Ovary (tissue), 10 donors: ENCODE measurements at places on chromosomes 7 and 10. TPM values are rescaled to one million over a fixed set of nuclear protein-coding genes. Genes with fewer than 3 reads are reported as not detected.

DNA sequence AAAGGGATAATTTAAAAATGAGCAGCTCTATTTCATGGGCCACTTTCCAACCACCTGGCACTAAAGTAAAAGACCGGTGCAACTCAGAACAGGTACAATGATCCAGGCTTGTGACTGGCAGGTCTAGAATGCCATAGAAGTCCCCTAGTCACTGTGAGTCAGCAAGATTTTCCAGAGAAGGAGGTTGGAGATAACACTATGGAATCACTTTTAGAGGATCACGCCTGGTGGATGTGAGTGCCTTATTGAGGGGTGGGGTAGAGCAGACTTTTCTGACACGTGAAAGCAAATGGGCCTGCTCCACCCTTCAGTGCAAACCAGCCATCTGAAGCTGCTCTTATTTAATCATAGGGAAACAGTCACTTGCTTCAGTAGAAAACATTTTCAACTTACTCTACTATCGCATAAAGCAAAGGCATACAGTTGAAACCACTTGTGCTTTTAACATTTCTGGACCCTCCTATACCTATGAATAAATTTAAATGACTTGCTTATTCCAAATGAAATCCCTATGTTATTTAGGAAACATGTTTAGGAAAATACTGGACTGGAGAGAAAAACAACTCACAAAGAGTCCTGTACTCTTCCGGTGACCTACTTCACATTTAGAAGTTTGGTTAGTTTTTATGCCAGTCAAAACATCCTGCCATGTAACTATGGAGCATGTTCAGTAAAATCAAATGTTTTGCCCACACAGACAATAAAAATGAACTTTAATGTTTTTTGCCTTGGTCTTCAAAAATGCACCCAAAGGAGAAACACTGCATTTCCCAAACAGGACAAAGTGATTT lies 21.5 kb upstream of the AKR1C1 start:
- no peak overlapping the region for H3K27ac ChIP-seq
- H3K27me3 ChIP-seq: no peaks in the 10 kb centered on the region
- peaks cover 1% of the 10 kb centered on the region for H3K4me1 ChIP-seq
- H3K4me3 ChIP-seq: no peak overlapping the region
- no peaks in the 10 kb centered on the region for H3K36me3 ChIP-seq

DNA sequence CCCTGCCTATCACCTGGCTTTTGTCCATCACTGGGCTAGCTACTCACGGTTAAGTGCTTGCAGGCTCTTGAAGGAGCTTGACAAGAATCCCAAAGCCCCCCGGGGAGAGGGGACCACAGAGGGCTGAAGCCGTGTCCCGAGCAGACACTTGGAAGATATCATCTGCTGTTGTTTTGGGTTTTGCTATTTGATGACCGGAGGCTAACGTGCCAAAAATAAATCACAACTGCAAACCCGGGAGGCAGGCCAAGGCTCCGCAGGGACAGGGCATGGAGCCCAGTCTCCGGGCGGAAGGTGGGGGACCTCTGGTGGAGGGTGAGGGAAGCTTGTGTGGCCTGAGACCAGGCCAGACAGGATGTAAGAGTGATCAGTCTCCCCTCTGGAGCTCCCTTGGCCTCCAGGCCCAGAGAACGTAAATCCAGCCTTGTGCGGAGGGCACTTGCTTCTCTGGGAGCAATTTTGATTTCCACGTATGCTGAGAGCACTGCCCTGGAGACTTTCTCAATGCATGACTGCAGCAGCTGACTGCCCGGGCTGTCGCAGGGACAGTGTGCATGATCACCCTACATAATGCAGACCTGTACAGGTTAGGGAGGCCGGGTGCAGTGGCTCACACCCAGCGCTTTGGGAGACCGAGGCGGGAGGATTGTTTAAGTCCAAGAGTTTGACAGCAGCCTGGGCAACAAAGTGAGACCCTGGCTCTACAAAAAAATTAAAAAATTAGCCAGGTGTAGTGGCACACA lies at the start of gene PHKG1:
Gene PHKG1 (minus strand): TSS at position 164 of the 743 bp plus-strand sequence. CDS start 4,011 bp downstream, outside the sequence.
- no peak within 1 kb of the TSS for H3K4me3 ChIP-seq
- H3K27me3 ChIP-seq: no peaks in the 10 kb centered on the region
- H3K4me1 ChIP-seq: peaks cover 13% of the 10 kb centered on the region
- no peak within 1 kb of the TSS for H3K27ac ChIP-seq

DNA sequence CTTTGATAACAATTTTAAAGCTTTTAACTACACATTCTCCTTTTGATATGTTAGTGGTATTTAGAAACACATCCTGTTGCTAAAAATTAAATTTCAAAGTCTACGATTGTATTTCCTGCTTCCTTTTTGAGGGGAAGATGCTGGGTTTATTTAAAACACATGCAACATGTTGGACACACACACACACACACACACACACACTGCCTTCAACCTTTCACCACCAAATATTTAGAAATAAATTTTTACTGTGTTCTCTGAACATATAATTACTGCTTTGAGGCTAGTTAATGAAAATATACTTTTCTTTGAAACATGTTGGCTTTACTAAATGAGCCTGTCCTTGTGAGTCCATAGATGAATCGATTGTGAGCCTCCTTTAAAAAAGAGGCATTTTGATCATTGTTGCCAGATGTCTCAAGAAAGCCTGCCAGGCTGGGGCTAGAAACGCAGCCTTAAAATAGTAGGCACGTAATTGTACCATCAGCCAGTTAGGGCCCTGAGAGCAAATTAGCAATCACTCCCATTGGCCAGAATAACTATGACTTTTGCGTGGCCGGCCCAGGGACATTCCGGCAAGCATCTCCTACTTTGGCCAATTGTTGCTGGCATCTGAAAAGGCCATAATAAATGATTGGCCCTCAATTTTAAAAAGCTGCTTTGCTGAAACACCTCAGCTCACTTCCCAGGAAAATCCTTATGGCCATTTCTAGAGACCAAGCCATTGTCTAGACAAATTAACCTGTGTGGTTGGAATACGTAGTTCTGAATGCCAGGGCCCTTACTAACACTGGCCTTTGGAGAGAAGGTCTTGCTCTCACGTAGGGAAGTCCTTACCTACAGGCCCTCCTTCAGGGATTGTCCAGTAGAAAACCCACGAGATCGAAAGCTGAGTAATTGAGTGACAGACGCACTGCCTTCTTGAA lies 9.9 kb upstream of the TEX36 start:
- no peaks in the 10 kb centered on the region for H3K36me3 ChIP-seq
- H3K27ac ChIP-seq: no peak overlapping the region
- H3K27me3 ChIP-seq: no peaks in the 10 kb centered on the region

The MRPS17 gene
- total RNA-seq: 12.4 TPM

GRCh38 chr10:97764519-97764931 lies 7.3 kb downstream of the SFRP5 start:
- no peak for DNase-seq
- no peaks in the 10 kb centered on the region for H3K4me1 ChIP-seq
- no peak overlapping the region for H3K27ac ChIP-seq
- H3K27me3 ChIP-seq: no peaks in the 10 kb centered on the region
- no peaks in the 10 kb centered on the region for H3K36me3 ChIP-seq

The SHTN1 gene
- total RNA-seq: 20.3 TPM

DNA sequence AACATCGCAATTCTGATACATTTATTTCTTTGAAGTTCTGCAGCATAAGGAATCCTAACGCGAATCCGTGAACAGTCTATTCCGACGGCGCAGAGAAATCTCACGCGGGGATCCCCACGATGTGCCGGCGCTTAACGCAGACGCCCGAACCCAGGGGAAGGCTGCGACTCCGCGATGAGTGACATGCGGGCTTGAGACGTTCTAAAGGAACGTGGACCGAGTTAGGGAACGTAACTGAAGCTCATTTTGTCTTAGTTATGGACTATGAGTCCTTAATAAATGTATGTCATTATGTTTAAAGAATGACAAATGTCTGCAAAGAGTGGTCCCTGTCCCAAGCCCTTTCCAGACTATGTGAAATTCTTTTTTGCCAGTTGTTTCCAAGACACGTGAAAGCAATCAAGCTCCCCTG lies 995 bp upstream of the PARD3 start:
- peak overlapping the region; percentile 94 for H3K27ac ChIP-seq
- H3K36me3 ChIP-seq: no peaks in the 10 kb centered on the region
- no peaks in the 10 kb centered on the region for H3K27me3 ChIP-seq
- peaks cover 10% of the 10 kb centered on the region for H3K4me1 ChIP-seq
- no peak for DNase-seq

GRCh38 chr10:119520283-119520682 lies 22.2 kb downstream of the RGS10 start:
- no peak for DNase-seq
- H3K4me1 ChIP-seq: no peaks in the 10 kb centered on the region
- no peak overlapping the region for H3K4me3 ChIP-seq
- no peaks in the 10 kb centered on the region for H3K36me3 ChIP-seq

DNA sequence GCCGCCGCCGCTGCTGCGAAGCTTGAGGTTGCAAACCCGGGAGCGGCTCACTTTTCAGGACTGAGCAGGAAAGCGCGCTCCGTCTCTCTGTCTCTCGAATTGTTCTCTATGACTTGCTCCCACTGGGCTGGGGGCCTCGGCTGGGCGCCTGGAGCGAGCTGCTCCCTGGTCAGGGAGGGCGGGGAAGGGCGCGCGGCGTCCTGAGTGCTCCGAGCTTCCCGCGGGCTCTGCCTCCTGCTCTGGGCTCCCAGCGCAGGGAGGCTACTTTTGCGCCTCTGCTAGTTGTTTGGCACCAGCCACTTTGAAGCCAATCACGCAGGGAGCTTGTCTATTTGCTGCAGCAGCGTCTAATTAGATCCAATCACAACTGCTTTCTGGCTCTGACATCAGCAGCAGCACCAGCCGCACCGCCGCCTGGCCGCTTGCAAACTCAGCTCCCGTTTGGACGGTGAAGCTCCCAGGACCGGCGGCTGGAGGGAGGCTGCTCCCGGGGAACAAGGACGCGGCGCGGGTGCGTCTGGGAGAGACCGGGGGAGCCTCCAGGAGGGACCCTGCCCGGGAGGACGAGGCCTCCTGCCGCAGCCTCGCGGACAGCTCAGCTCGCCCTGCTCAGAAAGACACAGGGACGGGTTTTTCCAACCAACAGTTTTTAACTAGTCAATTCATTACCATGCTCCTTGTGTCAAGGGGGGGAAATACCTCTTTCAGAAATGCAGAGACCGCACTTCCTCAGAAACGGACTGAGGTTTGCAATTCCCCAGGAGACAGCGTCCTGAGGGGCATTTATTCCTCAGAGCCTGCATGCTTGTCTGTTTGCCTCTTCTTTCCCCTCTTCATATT lies at the start of gene ADARB2:
Gene ADARB2 (minus strand): TSS at position 304 of the 840 bp plus-strand sequence.
- no peaks in the 10 kb centered on the region for H3K27me3 ChIP-seq
- H3K4me3 ChIP-seq: no peak within 1 kb of the TSS
- H3K27ac ChIP-seq: no peak within 1 kb of the TSS
- no peak for DNase-seq
- H3K36me3 ChIP-seq: no peaks in the 10 kb centered on the region

DNA sequence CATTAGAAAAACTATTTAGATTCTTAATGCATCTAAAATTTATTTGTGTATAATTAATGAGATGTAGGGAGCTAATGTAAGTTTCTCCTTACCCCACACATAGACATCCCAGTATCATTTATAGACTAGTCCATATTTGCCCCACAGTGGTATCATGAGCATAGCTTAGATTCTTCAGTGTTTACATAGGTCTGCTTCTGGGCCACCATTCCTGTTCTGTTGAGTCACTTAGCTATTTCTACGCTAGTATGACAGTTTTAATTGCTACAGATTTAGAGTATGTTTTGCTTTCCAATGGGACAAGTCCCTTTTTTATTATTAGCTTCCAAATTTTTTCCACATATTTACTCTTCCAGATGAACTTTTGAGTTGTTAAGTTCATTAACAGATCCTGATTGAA lies 69.4 kb downstream of the MCMBP start:
- no peaks in the 10 kb centered on the region for H3K36me3 ChIP-seq
- H3K27me3 ChIP-seq: no peaks in the 10 kb centered on the region
- no peak overlapping the region for H3K4me3 ChIP-seq
- no peaks in the 10 kb centered on the region for H3K4me1 ChIP-seq
- no peak for DNase-seq

GRCh38 chr7:141210862-141211261 lies 137.0 kb downstream of the TMEM178B start:
- no peak overlapping the region for H3K4me3 ChIP-seq
- H3K27me3 ChIP-seq: no peaks in the 10 kb centered on the region
- H3K27ac ChIP-seq: no peak overlapping the region
- no peaks in the 10 kb centered on the region for H3K36me3 ChIP-seq
- no peaks in the 10 kb centered on the region for H3K4me1 ChIP-seq

DNA sequence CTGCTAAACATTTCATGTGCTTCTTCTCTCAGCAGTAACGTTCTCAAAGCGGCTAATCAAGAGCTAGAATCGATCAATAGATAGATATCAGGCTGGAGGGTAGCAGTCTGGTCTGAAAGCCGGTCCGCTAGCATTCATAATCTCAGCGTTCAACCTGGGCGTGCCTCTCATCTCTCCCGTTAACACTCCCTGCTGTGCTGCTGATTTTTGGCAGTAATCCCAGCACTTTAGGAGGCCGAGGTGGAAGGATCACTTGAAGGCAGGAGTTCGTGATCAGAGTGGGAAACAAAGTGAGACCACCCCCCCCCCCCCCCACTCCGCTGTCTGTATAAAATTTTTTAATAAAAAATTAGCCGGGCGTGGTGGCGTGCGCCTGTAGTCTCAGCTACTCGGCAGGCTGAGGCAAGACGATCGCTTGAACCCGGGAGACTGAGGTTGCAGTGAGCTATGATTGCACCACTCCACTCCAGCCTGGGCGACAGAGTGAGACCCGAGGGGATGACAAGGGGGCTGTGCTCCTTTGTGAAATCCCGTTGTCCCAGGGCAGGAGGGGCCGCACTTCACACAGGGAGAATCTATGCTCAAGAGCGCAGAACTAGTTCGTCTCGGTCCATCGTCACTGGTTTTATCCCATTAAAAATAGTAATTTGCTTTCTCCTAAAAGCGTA lies 624 bp upstream of the CEP55 start:
- H3K27me3 ChIP-seq: no peaks in the 10 kb centered on the region
- H3K27ac ChIP-seq: peak overlapping the region; percentile 9
- H3K36me3 ChIP-seq: no peaks in the 10 kb centered on the region

DNA sequence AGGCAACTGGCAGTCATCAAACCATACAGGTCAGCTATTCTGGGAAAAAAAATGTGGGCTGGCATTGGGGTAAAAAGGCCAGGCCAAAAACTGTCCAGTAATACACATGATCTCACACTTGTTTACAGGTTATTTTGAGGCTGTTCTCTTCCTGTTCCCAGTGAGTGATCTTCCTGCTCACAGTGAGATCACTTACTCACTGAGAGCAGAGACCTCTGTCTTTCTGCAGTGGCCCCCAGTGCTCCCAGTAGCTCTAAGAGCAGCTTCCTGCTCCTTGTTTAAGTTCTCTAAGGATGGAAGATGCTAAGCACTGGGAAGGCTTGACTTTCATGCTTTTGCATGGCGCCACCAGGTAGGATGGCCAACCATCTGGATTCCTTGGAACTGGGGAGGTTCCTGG lies 93.5 kb upstream of the KIAA1217 start:
- H3K27me3 ChIP-seq: no peaks in the 10 kb centered on the region
- H3K27ac ChIP-seq: no peak overlapping the region
- no peak for DNase-seq
- H3K4me1 ChIP-seq: peaks cover 6% of the 10 kb centered on the region
- no peaks in the 10 kb centered on the region for H3K36me3 ChIP-seq
